Stimulated activated CD4-positive, alpha-beta T cell treated with anti-CD3 and anti-CD28 coated beads, Interleukin-4, amount 100 ng/mL, for 1 hour (primary cell): ENCODE measurements at places on chromosomes 1 and 21.
A peak's percentile ranks its signal among the peaks of the same experiment; 100 is the strongest.

DNA sequence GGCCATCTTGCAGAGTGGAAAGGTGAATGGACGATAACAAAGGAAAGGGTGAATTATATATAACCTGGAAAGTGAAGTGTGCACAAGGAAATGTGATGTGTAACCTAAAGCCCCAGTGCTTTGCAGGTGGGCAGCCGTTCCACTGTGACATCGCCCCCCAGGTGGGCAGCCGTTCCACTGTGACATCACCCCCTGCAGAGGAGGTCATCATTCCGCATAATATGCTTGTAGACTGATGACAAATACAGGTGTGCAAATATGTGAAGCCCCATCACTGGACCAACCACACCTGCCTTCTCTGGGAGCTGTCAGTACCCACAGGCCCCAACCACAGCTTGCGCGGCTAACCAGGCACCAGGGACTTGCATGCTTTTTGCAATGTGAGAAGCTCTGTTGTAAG lies 4.7 kb upstream of the ZNF496 start:
- DNase-seq: no peak

- no peak for DNase-seq
These were observed 1.5 kb downstream of the C1orf159 start for GRCh38 chr1:1114431-1114830.

GRCh38 chr1:212968368-212968863 lies 18.1 kb downstream of the VASH2 start:
- no peak for DNase-seq

- no peak for DNase-seq
These were observed 8.3 kb downstream of the ARHGAP30 start for GRCh38 chr1:161061419-161061818.

DNA sequence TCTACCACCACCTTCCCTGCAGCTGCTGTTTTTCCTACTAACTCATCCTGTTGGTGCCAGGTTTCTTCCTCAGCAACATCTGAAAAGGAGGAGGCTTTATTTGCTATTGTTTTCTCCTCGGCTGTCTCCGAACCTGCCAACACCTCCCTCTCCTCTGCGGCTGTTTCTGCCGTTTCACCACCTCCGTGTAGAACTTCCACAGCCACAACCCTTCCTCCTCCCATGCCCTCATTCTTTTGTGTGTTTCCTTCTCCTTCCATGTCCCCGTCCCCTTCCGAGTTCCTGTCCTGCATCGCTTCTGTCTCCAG lies 59.0 kb upstream of the LRRC53 start:
- no peak for DNase-seq

GRCh38 chr21:36504067-36505058 lies 24.4 kb upstream of the CLDN14 start:
- no peak for DNase-seq

GRCh38 chr1:160261556-160261892 lies 825 bp downstream of the DCAF8 start:
- DNase-seq: peak; percentile 59
